Pericardium fibroblast (primary cell): ENCODE measurements at places on chromosomes 5 and 9. TPM values are rescaled to one million over a fixed set of nuclear protein-coding genes. Genes with fewer than 3 reads are reported as not detected.

SLC23A1 gene
- total RNA-seq: not detected in 2 replicates

HSPB3 gene
- total RNA-seq: 2.6 TPM in 1 of 2 replicates, not detected in the other

PCDHA4 gene
- 0.23 TPM in 1 of 2 replicates, not detected in the other for total RNA-seq

PCDHB15 gene
- total RNA-seq: under 0.01 and 0.12 TPM in 2 replicates
